Body of pancreas (tissue), 4 donors: ENCODE measurements at places on chromosomes 5 and 9. TPM values are rescaled to one million over a fixed set of nuclear protein-coding genes. Genes with fewer than 3 reads are reported as not detected.
A peak's percentile ranks its signal among the peaks of the same experiment; 100 is the strongest.

The GZMA gene
- not detected for total RNA-seq

The TMEM215 gene
- not detected for total RNA-seq

The BARHL1 gene
- total RNA-seq: not detected

The OR1Q1 gene
- not detected for total RNA-seq

The ACTBL2 gene
- total RNA-seq: not detected

The MAT2B gene
- total RNA-seq: 18.5 TPM

The GAPT gene
- total RNA-seq: not detected

The ANKRD18A gene
- 23.1 TPM for total RNA-seq

DNA sequence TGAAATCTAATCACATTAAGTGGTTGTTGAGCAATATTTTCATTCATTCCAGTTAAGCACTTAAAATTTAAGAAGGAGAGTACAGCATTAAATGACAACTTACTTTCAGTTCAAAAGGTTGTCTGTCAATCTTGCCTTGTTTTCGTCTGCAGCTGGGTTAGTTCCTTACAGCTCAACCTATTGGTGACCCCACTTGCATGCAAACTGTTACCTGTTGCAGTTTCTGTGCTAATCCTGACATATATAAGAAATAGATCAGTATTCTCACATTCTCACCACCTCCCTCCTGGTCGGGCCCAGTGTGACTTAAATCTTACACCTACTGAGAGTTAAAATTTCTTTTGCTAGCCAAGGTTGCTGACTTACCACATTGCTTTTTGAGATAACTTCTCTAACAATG is 191.8 kb upstream of the SMC2 start:
- no peaks in the 10 kb centered on the region for H3K27me3 ChIP-seq
- DNase-seq: no peak
- H3K27ac ChIP-seq: no peak overlapping the region
- no peaks in the 10 kb centered on the region for H3K4me1 ChIP-seq
- no peak overlapping the region for H3K4me3 ChIP-seq
- H3K36me3 ChIP-seq: no peaks in the 10 kb centered on the region

- no peaks in the 10 kb centered on the region for H3K27me3 ChIP-seq
- H3K4me3 ChIP-seq: no peak overlapping the region
- DNase-seq: no peak
- H3K36me3 ChIP-seq: no peaks in the 10 kb centered on the region
- H3K4me1 ChIP-seq: peaks cover 19% of the 10 kb centered on the region
- H3K27ac ChIP-seq: no peak overlapping the region
Observed at GRCh38 chr9:69086769-69087168, 51.2 kb downstream of the FXN start.

- H3K27me3 ChIP-seq: no peaks in the 10 kb centered on the region
- DNase-seq: no peak
- H3K36me3 ChIP-seq: no peaks in the 10 kb centered on the region
- peaks cover 77% of the 10 kb centered on the region for H3K4me1 ChIP-seq
- H3K4me3 ChIP-seq: no peak overlapping the region
Observed at GRCh38 chr5:16879650-16880049, 56.4 kb downstream of the MYO10 start.

GRCh38 chr9:126233913-126234525 is 92.6 kb upstream of the MVB12B start:
- no peak for DNase-seq
- H3K36me3 ChIP-seq: no peaks in the 10 kb centered on the region
- no peaks in the 10 kb centered on the region for H3K4me1 ChIP-seq
- no peaks in the 10 kb centered on the region for H3K27me3 ChIP-seq
- H3K4me3 ChIP-seq: no peak overlapping the region

- no peaks in the 10 kb centered on the region for H3K27me3 ChIP-seq
- no peak overlapping the region for H3K4me3 ChIP-seq
- H3K27ac ChIP-seq: no peak overlapping the region
- no peaks in the 10 kb centered on the region for H3K36me3 ChIP-seq
- no peaks in the 10 kb centered on the region for H3K4me1 ChIP-seq
Observed at GRCh38 chr9:131848570-131849160, 108.8 kb upstream of the RAPGEF1 start.

DNA sequence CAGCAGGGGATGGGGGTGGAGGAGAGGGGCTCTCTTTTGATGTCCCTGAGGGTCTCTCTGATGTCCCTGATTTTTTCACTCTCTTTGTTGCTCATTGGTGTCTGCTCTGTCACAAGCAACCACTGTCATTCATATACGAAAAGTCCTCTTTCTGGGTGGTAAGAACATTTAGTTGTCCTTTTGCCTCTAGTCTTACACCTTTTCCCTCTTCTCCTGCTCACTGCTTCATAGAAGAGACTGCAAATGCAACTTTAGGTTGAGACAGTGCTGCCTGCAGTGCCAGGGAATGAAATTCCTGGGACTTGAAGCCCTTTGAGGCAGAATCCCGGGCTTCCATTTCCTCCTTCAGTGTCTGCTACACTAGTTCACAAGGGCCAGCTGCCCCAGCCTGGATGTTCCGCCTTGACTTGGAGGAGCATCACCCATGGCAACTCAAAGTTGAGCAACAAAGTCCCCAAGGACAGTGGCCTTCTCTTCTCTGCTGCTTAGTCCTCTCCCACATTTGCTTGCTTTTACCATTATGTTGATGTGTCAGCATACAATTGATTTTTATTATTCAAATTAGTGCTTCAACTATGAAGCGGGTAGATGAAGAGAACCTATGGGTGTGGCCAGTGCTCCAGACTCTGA is 94.7 kb upstream of the RUSC2 start:
- peaks cover 26% of the 10 kb centered on the region for H3K36me3 ChIP-seq
- no peaks in the 10 kb centered on the region for H3K27me3 ChIP-seq

GRCh38 chr9:135864447-135865049 is 42.8 kb downstream of the CAMSAP1 start:
- H3K27ac ChIP-seq: no peak overlapping the region
- H3K36me3 ChIP-seq: no peaks in the 10 kb centered on the region
- DNase-seq: peak; percentile 56
- H3K4me1 ChIP-seq: no peaks in the 10 kb centered on the region
- H3K27me3 ChIP-seq: no peaks in the 10 kb centered on the region
- no peak overlapping the region for H3K4me3 ChIP-seq

DNA sequence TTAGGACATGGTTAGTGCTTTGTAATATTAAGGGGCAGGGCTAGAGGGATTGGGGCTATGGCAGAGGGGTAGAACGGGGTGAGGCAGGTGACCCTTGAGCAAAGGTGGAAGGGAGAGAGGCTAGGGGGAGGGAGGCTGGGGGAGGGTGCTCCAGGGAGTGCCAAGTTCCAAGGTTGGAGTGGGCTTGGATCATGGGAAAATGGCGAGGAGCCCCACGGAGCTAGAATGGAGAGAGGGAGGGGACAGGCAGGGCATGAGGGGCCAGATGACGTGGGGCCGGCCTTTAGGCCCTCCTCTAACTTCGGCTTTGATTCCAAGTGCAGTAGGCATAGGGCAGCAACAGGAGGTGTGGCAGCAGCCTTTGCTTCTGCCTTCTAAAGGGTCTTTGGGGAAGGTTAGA is 171.8 kb upstream of the PANK3 start:
- no peak for DNase-seq
- H3K4me3 ChIP-seq: no peak overlapping the region
- no peaks in the 10 kb centered on the region for H3K27me3 ChIP-seq
- no peaks in the 10 kb centered on the region for H3K4me1 ChIP-seq

DNA sequence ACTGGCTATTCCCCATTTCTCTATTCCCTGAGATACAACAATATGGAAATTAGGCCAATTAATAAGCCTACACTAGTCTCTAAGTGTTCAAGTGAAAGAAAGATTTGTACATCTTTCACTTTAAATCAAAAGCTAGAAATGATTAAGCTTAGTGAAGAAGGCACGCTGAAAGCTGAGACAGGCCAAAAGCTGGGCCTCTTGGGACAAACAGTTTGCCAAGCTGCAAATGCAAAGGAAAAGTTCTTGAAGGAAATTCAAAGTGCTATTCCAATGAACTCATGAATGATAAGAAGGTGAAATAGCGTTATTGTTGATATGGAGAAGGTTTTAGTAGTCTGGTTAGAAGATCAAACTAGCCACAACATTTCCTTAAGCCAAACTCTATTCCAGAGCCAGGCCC is 256.2 kb downstream of the ZSWIM6 start:
- no peaks in the 10 kb centered on the region for H3K36me3 ChIP-seq
- H3K27ac ChIP-seq: no peak overlapping the region
- H3K4me1 ChIP-seq: no peaks in the 10 kb centered on the region
- no peak for DNase-seq
- no peak overlapping the region for H3K4me3 ChIP-seq

DNA sequence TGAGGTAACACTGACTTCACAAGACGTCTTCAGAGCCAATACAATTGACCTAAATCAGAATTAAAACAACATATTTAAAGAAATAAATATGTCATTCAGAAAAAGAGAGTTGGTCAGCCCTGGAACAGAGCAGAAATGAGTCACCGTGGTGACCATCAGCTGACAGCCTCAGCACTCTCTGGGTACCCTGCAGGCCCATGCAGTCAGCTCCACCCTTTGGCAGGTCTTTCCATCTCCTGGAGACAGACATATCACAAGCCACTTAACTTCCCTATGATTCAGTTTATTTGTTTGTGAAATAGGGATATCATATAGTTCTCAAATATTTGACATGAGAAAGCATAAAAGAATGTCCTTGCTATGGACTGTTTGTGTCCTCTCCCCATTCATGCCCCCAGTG is 151.6 kb upstream of the MEF2C start:
- H3K4me3 ChIP-seq: no peak overlapping the region
- no peaks in the 10 kb centered on the region for H3K4me1 ChIP-seq
- DNase-seq: no peak
- no peak overlapping the region for H3K27ac ChIP-seq
- H3K27me3 ChIP-seq: no peaks in the 10 kb centered on the region

DNA sequence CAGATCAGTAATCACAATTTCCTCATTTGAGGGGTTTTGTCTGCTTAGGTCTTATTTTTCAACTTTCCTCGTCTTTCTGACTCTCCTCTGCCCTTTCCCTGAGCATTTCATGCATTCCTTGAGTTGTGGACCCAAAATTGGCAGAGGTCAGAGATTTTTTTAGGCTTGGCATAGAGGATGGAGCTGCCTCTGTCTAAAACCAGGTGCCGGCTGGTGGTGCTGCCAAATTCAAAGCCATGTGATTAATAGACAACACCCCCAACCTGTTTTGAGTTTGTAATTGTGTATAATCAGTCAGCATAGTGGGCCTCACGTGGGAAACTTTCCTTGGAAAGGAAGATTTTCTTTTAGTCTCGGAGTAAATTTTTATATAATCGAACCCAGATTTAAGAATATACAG is 39.6 kb downstream of the TJP2 start:
- DNase-seq: no peak
- H3K4me3 ChIP-seq: no peak overlapping the region
- H3K4me1 ChIP-seq: peaks cover 41% of the 10 kb centered on the region
- no peaks in the 10 kb centered on the region for H3K27me3 ChIP-seq
- H3K27ac ChIP-seq: no peak overlapping the region

DNA sequence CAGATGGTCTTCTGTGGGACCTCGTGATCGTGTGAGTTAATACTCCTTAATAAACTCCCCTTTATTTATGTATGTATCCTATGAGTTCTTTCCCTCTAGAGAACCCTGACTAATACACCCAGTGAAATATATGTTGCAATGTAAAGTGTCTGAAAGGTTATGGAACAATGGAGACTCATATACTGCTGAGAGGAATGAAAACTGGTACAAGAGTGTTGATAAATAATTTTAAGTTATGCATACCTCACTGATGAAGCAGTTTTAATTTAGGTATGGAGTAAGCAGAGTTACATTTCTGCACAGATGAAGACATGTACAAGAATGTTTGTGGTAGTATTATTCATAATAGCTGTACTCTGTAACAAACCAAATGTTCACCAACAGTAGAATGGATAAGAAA is 438.3 kb downstream of the TAF11L14 start:
- DNase-seq: no peak
- no peak overlapping the region for H3K4me3 ChIP-seq
- no peaks in the 10 kb centered on the region for H3K4me1 ChIP-seq
- H3K27me3 ChIP-seq: no peaks in the 10 kb centered on the region
- H3K27ac ChIP-seq: no peak overlapping the region
- no peaks in the 10 kb centered on the region for H3K36me3 ChIP-seq

DNA sequence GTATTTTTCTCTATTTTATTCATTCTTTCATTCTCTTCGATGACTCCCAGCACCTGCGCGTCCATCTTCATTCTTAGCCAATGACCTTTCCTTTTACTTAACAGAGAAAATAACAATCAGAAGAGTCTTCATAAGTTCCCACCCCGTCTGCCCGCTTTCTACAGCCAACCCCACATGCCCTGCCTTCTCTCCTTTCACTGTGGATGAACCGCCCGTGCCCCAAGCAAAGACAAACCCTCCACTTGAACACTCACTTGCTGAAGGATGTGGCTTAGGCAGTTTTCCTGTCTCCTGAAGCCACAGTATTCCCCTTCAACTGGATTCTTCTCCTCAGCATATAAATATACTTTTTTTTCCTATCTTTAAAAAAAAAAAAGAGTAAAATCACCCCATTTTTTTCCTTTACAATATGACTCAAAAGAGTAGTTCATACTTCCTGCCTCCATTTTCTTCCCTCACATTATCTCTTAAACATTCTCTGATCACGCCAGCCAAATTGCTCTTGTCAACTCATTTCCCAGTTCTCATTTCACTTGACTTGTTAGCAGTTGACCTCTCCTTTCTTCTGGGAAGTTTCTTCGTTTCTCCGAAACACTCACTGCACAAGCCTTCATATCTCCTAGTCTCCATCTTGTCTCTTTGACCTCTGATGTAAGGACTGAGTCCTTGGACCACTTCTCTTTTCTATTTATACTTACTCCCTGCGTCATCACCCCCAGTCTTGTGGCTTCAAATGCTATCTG is 11.1 kb downstream of the NIPSNAP3B start:
- H3K27me3 ChIP-seq: no peaks in the 10 kb centered on the region
- no peaks in the 10 kb centered on the region for H3K36me3 ChIP-seq
- H3K4me1 ChIP-seq: peaks cover 3% of the 10 kb centered on the region
- no peak overlapping the region for H3K4me3 ChIP-seq

GRCh38 chr5:135891791-135892190 is 3.9 kb downstream of the IL9 start:
- no peak for DNase-seq
- no peaks in the 10 kb centered on the region for H3K27me3 ChIP-seq
- no peak overlapping the region for H3K4me3 ChIP-seq
- H3K27ac ChIP-seq: no peak overlapping the region
- no peaks in the 10 kb centered on the region for H3K36me3 ChIP-seq

DNA sequence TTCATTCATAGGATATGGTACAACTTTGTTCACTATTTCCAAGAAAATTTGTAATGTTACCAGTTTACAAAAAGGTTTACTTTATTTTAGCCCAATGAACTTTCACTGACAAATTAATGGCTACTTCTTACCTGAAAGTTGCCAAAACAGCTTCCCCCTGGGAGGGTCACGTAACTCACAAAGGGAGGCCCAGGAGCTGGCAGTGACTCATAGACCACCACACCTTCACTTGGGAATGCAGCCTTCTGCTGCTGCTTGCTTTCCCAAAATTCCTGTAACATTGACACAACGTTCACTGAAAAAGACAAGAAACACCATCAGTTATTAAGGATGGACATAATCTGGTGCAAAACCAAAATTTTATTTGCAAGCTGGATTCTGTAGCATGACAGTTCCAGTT is 18.1 kb downstream of the LIX1 start:
- H3K27ac ChIP-seq: no peak overlapping the region
- no peak overlapping the region for H3K4me3 ChIP-seq
- no peaks in the 10 kb centered on the region for H3K27me3 ChIP-seq
- H3K36me3 ChIP-seq: no peaks in the 10 kb centered on the region
- no peaks in the 10 kb centered on the region for H3K4me1 ChIP-seq
- no peak for DNase-seq
